Activated CD4-positive, alpha-beta memory T cell treated with anti-CD3 and anti-CD28 coated beads, Interleukin-2, amount 10 ng/mL, durations not matched to agents 7 days and 5 days (primary cell): ENCODE measurements at places on chromosomes 12 and 14. TPM values are rescaled to one million over a fixed set of nuclear protein-coding genes. Genes with fewer than 3 reads are reported as not detected.

The GPR132 gene
- total RNA-seq, result 51.2 TPM

The TRIM9 gene
- 0.20 TPM for total RNA-seq

The POTEM gene
- not detected for total RNA-seq

The C3AR1 gene
- 11.4 TPM for total RNA-seq

The SDS gene
- not detected for total RNA-seq

The DPPA3 gene
- total RNA-seq, result not detected

The KLRC2 gene
- not detected for total RNA-seq

The OTUB2 gene
- 7.3 TPM for total RNA-seq

The PPM1H gene
- not detected for total RNA-seq
